ENCODE measurements at places on chromosomes 1 and 21.

- DNase-seq = no peak
Measured at GRCh38 chr1:189275796-189276195, 1201.9 kb downstream of the BRINP3 start.

DNA sequence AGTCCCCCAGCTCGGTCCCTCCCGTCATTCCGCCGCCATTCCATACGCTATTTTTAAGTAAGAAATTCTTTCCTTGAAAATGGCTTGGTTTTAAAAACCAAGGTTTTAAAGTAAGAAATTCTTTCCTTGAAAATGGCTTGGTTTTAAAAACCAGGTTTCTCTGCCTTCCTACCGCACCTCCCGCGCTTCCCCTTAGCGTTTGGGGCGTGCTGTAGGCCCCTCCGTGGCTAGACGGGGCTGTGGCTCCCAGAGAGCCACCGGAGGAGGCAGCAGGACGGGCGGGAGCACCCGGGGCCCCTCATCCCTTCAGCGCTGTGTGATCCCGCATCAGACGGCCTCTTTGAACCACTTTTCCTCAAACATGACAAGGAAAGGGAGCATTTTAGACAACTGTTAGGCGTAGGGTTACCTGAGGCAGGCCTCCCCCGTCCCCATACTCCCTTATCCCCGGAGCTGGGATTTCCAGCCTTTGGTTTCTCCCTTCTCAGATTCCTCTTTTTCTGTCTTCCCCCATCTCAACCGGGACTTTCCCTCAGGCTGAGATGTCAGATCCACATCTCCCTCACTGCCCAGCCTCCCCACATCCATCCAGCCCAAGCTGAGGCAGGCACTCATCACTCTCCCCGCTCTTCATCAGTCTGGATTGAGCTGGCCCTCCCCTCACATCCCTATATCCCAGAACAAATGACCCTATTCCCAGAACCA, 541 bp upstream of the CD58 start:
- no peak for DNase-seq

- no peak for DNase-seq
Measured at GRCh38 chr1:233654658-233655280, 40.9 kb downstream of the KCNK1 start.

DNA sequence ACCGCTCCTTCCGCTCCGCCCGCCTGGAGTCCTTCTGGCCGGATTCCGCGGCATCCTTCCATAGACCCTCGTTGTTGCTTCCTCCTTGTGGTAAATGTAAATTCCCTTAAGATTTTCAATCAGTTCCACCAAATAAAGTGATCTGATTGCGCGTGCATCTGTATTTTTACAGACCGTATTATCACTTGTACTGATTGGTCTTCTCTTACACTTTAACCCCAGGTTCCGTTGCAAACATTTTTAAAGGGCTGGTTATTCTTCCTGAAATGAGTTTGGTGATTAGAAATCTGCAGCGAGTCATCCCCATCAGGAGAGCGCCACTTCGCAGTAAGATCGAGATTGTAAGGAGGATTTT, 483 bp downstream of the YBEY start:
- DNase-seq = peak; percentile 65

DNA sequence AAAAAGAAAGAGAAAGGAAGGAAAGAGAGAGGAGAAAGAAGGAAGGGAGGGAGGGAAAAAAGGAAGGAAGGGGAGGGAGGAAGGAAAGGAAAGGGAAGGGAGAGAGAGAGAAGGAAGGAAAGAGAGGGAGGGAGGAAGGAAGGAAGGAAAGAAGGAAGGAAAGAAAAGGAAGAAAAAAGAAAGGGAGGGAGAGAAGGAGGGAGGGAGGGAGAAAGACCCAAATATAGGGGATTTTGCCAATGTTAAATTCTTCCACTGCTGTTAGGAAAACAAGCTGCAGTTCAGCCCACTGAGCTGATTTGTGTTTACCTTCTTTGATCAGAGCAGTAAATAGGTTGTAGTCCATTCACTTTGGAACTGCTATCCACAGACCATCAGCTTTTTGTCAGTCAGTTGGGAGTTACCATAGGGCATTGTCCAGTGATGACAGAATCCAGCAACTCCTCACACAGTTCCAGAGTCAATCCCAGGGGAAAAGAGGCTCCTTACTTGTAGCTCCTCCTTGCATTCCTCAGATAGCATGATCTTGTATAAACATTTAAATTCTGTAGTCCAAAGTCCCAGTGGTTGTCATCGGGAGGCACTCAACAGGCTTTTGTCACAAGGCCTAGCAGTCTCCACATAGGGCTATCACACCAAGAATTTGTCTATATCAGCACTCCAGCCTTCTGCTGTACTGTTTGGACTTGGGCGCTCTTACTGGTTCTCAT, 13.5 kb upstream of the PPP1R8 start:
- peak; percentile 83 for DNase-seq

DNA sequence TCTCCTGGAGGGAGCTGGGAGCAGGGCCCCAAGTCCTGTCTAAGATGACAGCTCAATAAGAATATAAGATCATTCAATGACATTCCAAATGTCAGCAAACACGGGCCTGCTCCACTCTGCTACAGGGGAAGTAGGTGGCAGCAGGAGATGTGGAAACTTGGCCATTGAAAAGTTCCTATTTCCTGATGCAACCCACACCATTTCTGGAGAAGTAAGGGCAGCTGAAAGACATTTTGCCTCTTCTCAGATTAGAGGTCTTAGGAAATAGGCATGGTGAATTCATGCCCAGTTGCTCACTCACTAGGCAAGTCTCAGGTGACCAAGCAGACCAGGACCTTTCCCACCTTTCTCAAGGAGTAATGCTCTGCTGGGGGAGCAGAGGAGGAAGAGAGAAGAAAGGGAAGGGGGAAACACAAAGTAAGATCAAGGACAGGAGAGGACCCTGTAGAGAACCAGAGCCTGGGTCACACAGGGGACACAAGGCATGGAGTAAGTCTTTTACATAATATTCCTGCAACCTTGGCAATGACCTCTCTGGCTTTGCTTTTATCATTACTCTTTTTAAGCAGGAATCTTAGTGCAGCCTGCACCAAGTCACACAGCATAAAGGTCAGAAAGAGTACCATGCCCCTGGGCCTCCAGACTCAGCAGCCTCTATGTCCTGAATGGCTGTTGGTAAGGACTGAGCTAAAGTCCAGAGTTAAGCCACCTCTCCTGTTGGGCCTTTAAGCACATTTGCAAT, 68.9 kb downstream of the DMAP1 start:
- no peak for DNase-seq

GRCh38 chr1:239644604-239645003, 258.2 kb downstream of the CHRM3 start:
- DNase-seq = no peak

DNA sequence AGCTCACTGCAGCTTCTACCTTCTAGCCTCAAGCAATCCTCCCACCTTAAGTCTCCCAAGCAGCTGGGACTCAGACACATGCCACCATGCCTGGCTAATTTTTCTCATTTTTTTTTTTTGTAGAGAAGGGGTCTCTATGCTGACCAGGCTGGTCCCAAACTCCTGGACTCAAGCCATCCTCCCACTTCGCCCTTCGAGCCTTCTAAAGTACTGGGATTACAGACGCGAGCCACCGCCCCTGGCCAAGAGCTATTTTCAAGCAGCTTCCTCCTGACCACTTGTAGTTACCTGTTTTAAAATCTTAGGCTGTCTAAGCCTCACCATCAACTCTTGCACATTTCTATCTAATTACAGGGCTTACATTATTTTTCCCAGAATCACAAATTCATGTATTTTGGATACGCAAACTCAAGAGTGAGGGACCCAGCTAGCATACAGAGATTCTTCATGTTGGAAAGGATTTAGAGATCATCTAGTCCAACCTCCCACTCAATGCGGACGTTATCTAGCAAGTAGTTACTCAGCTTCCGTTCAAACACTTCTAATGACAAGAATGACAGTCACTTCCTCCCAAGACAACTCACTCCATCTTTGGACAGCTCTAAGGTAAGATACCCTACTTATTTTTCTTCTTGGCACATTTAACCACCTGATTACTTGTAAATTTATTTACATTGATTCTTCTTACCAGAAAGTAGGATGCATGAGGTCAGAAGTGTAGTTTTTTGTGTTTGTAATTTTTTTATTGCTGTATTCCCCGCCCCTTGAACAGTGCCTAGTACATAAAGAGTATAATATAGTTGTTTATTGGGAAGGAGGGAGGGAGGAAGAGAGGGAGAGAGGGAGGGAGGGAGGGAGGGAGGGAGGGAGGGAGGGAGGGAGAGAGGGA, 65.4 kb downstream of the LUZP1 start:
- DNase-seq = no peak

DNA sequence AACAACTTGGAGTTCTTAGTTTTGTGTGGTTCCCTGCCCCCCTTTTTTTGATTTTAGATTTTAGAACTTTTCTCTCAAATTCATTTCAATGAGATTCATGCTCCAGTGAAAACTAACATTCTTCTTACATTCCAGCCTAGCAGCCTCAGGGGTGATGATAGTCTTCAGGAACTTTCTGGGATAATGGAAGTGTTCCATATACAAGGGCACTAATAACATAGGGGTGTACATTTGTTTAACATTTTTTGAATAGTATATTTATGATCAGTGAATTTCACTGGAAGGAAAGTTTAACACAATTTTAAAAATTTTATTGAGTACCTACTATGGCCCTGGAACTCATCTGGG, 61.4 kb upstream of the ZNF648 start:
- no peak for DNase-seq

DNA sequence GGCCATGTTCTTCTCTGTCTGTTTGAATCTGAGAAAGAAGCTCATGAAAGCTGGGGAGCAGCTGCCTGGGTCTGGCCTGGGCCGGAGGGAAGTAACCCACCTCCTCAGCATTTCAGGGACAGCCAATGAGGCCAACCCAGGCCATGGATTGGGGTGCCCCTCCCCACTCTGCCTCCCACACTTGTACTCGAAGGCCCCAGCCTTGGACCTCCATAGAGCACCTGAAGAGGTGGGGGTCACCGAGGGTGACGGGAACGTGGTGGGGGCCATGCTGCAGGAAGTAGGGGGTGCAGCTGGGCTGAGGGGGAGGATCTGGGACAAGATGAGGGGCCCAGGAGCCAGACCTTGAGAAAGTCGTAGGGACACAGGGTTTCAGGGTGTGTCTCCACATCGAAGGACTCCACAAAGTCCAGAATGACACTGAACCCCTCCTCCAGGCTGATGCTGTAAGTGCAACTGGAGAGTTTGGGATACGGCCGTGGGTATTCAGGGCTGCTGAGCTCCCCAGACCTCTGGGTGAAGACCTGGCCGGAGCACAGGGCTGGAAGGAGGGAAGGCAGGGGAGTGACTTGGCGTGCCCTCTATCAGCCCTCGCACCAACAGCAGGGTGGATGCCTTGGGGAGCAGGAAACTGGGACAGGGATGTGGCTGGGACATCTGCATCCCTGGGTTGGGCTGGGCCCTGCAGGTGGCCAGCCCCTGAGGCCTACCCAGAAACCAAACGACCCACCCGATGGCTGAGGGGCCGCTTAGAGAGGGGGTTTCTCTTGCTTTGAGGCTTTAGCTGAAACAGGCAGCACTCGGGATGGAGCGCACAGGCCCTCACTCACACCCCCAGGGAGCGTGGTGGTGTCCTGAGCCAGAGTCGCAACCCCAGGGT, 3.8 kb downstream of the MASP2 start:
- no peak for DNase-seq

- peak; percentile 48 for DNase-seq
Measured at GRCh38 chr1:115454837-115455511, 116.9 kb upstream of the NGF start.

- no peak for DNase-seq
Measured at GRCh38 chr21:22791376-22791775, 1793.2 kb downstream of the NCAM2 start.

DNA sequence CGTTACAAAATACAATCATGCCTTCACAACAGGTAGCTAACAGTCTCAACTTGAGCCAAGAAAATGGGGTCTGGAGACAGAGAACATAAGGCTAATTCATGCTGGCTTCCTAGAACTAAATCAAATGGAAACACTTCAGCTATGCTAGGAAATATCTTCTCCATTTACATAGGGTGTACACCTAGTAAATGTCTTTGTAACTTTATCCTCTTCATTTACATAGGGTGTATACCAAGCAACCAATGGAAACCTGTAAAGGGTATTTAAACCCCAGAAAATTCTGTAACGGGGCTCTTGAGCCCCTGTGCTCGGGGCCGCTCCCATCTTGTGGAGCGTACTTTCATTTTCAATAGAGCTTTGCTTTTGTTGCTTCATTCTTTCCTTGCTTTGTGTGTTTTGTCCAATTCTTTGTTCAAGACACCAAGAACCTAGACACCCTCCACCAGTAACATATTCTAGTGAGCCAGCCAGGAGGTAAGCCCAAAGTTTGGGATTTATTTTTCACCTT, 19.5 kb upstream of the CYP4X1 start:
- DNase-seq = no peak

GRCh38 chr1:173202424-173203145, 4.5 kb downstream of the TNFSF4 start:
- DNase-seq = peak; percentile 64

DNA sequence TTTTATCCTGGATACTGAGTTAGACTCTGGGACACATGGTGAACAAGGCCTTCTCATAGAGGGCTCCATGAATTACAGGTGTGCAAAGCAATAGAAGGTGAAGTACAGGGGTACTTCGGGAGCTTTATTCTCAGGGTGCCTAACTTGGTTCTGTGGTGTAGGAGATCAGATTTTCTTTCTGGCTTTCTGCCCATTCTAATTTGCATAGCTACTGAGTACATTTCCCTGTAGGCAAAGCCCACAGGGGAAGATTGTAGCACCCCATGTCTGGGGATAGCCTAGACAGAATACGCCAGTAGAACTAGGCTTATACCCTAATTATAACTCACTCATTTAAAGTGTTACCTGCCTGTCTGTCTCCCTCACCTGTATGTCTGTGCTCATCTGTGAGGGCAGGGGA, 49.7 kb downstream of the PGM1 start:
- no peak for DNase-seq

DNA sequence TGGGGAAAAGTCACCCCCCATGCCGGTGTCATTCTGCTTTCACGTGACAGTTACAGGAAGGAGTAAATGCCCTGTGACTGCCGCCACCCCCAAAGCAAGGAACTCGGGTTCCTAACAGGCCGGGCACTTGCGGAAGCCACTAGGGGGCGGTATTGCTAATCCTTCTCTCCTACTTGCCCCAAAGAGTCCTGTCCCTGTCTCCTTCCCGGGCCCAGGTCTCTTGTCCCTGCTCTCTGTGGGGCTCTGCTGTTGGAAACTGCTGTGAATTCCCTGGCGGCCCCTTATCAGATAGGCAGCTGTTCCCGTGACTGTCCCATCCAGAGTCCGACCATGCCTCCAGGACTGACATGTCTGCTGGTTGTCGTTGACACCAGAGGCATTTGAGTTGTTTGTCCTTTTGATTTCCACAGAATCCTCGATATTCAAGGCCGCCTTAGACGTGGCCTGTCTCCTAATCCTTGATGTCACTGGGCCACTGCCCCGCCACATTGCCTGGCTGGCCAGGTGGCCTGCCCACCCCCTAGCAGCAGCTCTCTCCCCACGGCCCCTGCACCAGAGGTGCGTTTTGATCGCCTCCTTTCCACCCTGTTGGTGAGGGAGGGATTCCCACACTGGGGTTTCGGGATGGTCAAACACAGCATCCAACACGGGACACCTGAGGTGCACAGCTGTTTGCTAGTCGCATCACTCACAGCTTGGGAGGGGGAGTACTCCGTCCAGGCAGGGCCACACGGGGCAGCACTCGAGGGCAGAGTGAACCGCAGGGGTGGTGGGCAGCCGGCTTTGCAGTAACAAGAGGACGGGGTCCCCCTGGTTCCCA, 37.3 kb downstream of the CHAF1B start:
- DNase-seq = peak; percentile 10

- peak; percentile 29 for DNase-seq
Measured at GRCh38 chr1:89454845-89455521, 69.6 kb upstream of the LRRC8B start.

All from fibroblast of gingiva (primary cell).